ENCODE measurements at places on chromosomes 2 and 18.

GRCh38 chr18:11269257-11269656 is 119.9 kb upstream of the PIEZO2 start:
- no peak for DNase-seq

GRCh38 chr2:24618144-24618543 is 127.1 kb downstream of the NCOA1 start:
- no peak for DNase-seq

DNA sequence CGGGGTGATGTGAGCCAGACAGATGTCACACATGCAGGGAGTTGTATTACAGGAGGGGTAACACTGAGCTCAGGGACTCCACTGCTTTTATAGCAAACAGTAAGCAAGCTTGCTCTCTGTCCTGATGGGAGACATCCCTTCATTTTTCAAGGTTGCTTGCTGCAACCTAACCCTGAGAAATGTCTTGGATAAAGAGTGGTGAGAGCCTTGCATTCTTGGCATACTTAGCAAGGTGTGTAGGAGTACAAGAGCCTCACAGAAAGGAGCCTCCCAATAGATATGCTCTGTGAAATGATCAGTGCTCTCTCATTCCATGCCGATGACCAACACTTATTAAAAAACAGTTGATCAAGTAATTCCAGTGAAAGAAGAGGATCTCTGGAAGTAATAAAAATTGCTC is 8.1 kb downstream of the PFN4 start:
- no peak for DNase-seq

GRCh38 chr2:144140891-144141290 is 379.0 kb downstream of the ZEB2 start:
- no peak for DNase-seq

DNA sequence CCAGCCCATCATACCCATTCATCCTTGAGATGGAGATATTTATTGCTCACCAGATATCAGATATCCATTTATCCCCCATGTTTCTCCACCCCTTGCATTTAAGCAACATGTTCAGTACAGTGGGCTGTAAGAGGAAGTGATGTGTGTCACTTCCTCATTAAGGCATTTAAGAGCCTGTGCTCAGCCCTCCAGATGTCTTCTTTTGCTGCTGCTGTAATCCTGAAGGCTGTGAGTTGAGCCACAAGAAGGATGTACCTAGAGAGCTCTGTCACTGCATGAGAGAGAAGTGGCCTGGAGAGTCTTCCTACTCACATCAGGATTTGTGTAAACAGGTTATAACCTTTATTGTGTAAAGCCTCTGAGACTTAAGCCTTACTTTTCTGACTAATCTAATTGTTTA is 151.8 kb upstream of the UNC80 start:
- DNase-seq, result no peak

GRCh38 chr2:234912437-234912836 is 39.4 kb upstream of the SH3BP4 start:
- DNase-seq, result no peak

- DNase-seq, result no peak
Observed at GRCh38 chr2:2472881-2473280, 141.8 kb upstream of the MYT1L start.

DNA sequence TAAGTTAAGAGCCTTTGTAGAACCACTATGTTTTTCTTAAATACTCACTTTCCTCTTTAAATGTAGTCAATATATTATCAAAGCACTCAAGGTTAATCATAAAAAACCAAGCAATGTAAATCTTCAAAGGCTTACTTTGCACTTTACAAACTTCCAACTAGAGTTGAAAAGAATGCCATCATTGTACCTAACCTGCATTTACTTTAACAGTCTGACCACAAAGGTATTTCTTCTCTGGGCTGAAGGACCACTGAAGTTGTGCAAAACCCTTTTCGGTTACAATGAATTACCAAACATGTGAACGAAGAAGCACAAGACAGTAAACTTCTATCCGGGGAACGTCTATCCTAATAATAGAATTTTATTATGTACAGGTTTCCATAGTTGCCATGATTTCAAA is 3.0 kb downstream of the HNRNPLL start:
- DNase-seq, result no peak

DNA sequence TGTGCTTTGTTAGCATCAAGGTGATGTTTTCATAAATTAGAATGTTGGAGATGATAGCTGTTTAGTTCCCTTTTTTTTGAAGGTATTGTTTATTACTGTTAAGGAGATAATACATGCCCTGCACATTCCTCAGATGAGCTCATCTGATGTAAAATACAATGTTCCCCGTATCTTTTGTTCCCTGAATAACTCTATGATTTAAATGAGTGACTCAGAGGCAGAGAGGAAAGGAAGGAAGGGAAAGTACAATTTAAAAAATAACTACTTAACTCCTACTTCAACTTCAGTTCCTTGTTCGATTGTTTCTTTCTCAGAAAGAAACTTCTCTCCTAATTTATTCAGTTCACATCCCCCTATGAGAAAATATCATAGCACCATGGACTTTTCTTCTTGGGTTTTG is 208.7 kb downstream of the KCNE4 start:
- DNase-seq, result no peak

DNA sequence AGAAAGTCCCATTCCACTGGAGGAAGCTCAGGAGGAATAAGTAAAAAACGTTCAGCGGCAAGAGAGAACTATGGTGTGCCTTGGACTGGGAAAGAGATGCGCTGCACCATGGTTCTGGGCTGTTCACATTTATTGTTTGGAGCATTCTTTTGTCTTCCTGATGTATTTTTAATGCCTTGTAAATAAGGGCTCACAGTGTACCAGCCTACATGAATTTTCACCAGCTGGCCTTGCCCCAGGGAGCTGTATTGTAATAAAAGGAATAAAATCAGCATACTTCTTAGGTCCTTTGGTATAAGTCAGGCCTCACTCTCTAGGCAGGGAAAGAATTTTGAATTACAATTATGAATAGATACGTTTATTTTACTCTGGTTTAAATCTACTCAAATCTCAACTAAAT is 1249.6 kb downstream of the CNTNAP5 start:
- no peak for DNase-seq

DNA sequence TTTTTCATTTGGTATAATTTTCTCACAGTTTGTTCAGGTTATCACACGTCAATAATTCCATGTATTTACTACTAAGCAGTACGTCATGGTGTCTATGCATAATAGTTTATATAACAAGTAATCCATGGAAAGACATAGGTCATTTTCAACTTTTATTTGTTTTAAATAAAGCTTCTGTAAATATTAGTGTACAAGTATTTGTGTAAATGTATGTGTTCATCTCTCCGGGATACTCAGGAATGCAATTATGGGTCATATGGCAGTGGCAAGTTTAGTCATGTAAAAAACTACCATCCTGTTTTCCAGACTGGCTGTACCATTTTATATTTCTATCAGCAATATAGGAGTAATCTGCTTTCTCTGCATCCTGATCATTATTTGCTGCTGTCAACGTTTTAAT is 231.1 kb upstream of the ZNF804A start:
- DNase-seq, result no peak

- no peak for DNase-seq
Observed at GRCh38 chr18:71951001-71951400, 593.1 kb downstream of the CBLN2 start.

DNA sequence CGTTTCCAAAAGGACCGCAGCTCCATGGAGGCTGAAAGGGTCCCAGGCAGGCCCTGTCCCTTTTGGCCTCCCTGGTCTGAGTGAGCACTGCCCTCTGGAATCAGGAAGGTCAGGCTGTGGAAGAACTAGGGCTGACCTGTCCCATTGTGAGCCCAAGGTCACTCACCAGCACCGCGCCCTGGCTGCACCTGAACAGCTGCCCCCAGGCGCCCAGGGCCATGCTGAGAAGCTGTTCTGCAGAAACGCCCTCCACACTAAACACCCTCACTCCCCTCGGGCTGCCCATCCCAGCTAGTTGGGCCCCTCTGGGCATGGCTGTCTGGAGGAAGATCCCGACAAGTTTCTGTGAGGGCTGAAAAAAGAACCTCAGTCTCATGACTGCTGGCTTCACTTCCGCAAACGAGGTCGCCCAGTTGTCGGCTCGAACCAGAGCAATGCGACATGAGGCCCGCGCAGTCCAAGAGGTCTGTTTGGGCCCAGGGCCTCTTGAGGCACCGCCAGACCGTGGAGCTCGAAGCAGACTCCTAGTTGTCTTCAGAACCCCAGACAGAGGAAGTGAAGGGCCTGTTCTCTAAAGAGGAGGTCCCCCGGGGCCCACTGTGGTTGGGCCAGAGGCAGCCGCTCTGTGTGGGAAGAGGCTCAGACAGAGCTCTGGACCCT is 64.4 kb downstream of the INPP5D start:
- DNase-seq, result no peak

GRCh38 chr2:236827997-236828396 is 257.7 kb upstream of the COPS8 start:
- DNase-seq, result no peak

- no peak for DNase-seq
Observed at GRCh38 chr2:188050726-188051125, 240.9 kb upstream of the GULP1 start.

GRCh38 chr2:143397884-143398614 is 268.8 kb downstream of the ARHGAP15 start:
- no peak for DNase-seq

DNA sequence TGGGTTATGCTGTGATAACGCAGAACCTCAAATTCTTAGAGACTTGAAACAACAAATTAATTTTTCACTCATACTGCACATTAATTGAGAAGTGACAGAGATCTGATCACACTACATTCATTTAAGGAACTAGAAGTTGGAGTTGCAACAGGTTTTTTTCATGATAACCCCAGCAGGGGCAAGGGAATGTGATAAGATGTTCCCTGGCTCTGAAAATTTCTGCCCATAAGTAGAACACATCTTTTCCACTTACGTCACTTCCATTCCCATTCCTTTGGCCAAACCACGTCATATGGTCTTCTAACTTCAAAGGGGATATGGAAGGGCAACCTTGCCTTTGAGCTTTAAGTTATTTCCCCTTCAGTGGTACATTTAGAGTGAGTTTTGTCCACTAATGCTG is 29.7 kb upstream of the PSME4 start:
- DNase-seq, result no peak

- no peak for DNase-seq
Observed at GRCh38 chr2:100853909-100854810, 34.2 kb downstream of the NPAS2 start.

DNA sequence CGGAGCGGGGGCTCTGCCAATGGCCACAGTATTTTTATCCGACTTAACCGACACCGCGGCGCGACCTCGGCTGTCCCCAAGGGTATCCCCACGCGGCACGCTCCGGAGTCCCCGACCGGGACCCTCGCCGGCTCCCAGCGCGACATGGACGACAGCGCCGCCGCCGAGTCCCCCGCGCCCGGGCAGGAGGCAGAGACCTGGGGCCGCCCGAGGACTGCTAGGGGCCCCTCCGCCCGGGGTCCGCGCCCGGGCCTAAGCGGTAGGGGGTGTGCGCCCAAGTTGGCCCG is 468 bp downstream of the UXS1 start:
- DNase-seq, result no peak

- no peak for DNase-seq
Observed at GRCh38 chr2:238573916-238574315, 147.2 kb downstream of the ASB1 start.

- DNase-seq, result no peak
Observed at GRCh38 chr18:79875931-79876461, 75.5 kb downstream of the SLC66A2 start.

DNA sequence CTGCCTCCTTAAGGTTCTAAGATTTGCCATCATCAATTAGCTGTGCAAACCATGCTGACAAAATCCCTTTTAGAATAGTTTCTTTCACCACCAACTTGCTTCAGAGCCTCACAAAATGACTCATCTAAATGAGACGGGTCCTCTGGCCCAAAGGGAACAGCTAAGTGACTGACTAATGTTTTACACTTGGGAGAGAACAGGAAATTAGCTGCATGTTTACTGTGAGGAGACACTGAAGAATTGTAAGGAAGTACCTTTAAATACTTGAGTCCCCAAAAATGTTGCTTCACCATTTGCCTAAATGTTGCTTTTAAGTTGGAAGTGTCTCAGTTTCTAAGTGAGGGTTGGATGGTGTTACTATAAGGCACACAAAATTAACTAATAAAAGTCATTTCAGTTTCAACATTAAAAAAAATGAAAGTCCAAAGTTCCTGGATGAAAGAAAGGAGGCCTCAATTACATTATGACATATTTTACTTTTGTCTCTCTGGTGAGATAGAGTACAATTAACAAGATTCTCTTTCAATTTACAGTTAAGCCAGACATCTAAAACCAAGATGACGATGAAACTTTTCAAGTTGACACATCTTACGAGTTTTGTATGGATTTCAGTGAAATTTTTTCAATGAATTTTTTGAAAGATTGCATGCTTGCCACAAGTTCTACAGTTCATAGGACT is 229.1 kb upstream of the FN1 start:
- DNase-seq, result no peak

DNA sequence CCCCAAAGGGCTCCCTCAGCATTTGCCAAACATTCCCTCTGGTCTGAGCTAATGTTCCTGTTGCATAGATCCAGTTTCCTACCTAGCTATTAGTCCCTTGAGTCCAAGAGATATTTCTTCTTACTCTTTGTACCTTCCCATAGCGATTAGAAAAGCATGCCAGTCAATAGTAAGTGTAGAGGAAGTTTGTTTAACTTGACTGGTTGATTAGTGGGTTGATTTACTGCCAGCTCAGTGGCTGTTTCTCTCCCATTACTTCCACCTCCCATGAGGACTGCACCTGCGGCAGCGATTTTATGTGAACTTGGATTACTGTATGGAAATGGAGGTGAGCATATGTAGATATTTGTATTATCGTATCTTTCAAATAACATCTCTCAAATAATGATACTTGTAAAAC is 1748.4 kb upstream of the CELF4 start:
- no peak for DNase-seq

- no peak for DNase-seq
Observed at GRCh38 chr2:239903803-239904202, 121.3 kb downstream of the NDUFA10 start.

GRCh38 chr2:162244541-162245031 is 1.3 kb upstream of the FAP start:
- no peak for DNase-seq

GRCh38 chr18:51229328-51229727 is 31.8 kb upstream of the MEX3C start:
- no peak for DNase-seq
